ENCODE measurements at places on chromosomes 5 and 9.

- DNase-seq, result no peak
These were observed 248.1 kb downstream of the CETN3 start for GRCh38 chr5:90161414-90161813.

DNA sequence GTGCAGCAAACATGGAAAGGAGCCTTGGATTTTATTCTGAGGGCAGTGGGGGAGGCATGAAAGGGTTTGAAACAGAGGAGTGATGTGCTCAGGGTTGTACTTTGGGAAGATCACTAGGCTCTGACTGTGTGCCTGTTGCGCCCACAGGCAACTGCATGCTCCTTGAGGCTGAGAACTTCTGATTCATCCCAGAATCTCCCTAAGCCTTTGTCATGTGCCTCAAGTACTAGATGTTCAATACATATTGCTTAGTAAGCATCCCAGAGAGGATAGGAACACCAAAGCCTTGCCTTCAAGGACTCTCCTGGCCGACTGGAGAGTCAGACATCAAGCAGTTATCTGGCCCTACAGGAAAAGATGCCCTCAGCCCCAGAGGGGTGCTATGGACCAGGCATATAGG is 54.1 kb downstream of the ARHGEF37 start:
- no peak for DNase-seq

GRCh38 chr5:108937221-108937620 is 189.5 kb downstream of the FER start:
- no peak for DNase-seq

DNA sequence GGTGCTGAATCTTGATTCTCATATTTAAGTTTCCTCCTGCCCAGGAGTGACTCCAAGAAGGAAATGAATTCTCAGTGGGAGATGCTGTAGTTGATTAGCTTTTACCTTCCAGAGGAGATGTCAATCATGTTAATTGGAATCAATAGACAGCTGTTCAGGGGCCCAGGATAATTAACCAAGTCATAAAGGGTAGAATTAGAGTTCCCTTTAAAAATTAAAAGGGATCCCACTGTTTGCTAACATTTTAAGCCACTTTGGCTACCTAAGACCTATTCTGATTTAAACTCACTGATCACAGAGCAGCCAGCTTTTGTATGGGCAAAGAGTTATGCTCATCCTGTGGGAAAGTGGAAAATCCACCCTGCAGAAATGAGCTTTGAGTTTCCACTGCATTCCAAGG is 249.6 kb downstream of the SLIT3 start:
- no peak for DNase-seq

GRCh38 chr9:1170918-1171317 is 120.8 kb downstream of the DMRT2 start:
- DNase-seq, result no peak

DNA sequence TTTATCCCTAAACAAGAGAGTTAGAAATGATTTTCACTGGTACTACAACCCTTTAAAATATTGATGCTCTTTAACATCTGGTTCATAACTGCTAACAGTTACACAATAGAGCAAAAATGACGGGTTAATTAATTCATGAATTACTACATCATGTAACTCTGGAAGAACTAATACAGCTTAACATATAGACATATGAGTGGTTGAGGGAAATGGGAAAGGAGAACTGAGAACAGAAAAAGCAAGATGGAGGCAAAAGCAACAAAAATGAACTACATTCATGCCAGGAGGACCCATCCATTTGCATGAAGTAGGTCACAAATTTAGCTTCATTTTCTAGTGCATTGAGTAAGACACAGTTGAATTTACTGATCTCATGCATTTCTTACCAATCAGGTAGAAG is 61.8 kb downstream of the C9 start:
- no peak for DNase-seq

DNA sequence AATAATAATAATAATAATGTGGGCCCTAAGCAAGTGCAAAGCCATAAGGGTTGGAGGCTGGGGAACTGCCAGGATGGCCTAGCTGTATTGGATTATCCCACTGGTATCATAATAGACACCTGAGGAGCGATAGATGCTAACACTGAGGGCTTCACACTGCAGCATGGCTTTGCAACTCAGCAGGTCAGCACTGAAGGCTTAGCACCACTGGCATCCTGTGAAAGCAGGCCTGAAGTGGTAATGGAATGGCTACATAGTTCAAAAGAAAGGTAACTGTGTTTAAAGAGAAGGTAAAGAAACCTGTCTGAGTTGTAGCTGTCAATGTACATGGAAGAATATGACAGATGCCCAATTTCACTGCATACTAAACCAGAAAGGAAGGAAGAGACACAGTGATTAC is 359.0 kb downstream of the OSTF1 start:
- DNase-seq, result no peak

DNA sequence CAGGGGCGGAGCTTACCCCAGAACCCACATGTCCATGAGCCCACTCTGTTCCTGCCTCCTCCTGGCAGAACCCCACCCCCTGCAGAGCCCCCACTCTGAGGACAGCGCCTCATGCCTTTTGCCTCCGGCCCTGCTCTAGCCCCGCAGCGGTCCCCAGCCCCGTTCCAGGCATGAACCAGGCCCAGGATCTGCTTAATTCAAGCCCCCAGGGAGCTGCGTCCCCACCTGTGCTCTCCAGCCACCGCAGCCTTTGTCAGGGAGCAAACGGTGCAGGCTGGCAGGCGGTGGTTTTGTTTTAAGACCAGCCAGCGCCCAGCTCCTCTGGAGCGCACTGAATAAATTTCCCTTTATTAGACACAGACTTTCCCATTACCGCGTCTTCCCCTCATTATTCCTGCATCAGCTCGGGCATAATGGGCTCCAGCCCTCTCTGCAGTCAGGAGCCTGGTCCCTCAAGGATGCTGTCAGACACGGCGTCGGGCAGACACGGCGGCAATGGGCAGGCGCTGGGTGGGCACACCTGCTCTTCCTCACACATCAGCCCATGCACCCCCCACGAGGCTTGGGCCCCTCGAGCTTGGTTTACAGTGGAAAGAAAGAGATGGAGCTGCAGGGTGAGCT is 137.6 kb downstream of the OLFM1 start:
- no peak for DNase-seq

- no peak for DNase-seq
These were observed 35.4 kb upstream of the MSH3 start for GRCh38 chr5:80619086-80619485.

DNA sequence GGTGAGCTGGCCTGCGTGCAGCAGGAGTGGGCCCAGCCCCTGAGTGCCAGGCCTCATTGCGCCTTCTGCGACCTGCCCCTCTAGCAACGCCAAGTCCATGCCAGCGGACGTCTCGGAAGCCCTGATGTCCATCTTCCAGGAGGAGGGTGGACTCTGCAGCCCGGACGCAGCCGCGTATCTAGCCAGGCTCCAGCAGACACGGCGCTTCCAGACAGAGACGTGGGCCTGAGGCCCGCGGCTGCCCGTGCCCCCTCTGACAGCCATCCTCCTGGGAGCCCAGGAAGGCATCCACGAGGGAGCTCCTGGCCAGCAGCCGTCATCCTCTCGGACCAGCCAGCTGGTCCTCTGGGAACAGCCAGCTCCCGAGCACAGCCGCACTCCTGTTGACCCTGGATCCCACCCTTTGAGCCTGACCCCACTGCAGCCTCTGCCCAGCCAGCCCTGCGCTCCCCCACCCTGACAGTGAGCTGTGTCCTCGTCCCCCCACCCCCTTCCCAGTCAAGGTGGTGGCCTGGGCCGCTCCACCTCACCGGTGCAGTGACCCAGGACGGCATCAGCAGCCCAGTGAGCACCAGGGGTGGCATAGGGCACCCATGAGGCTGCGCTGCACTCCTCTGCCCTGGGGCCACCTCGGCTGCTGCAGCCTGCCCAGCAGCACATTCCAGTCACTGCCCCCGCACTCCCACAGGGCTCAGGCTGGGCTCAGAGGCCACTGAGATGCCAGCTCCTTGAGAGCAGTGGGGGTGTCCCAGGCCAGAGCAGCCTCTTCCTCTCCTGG is 5.7 kb downstream of the RNF208 start:
- no peak for DNase-seq

- no peak for DNase-seq
These were observed 8.3 kb upstream of the CMBL start for GRCh38 chr5:10315824-10316509.

- no peak for DNase-seq
These were observed 66.0 kb upstream of the GNA14 start for GRCh38 chr9:77714077-77714549.

DNA sequence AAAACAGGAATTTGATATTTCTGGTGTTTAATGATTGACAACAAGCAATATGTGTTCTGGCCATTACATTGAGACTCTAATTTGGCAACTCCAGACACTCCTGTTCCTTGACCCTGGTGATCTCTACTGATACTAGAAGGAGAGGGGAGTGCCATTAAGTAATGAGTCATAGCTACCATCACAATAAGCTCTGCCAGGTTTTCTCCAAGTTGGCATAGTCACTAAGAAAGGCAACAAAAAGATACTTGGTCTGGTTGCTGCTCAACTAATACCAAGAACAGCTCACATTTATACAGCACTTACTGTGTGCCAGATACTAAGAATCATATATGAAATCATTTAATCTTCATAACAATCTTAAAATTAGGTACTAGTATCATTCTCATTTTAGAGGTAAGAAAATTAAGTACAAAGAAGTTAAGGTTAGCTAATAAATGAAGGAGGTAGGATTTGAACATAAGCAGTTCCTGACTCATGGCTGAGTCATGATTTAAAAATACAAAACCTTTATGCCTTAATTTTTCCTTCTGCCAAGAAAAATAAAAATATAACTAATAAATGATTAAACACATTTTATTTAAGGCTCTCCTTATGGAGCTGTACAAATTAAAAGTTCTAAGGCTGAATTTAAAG is 19.9 kb upstream of the PRXL2C start:
- DNase-seq, result no peak

DNA sequence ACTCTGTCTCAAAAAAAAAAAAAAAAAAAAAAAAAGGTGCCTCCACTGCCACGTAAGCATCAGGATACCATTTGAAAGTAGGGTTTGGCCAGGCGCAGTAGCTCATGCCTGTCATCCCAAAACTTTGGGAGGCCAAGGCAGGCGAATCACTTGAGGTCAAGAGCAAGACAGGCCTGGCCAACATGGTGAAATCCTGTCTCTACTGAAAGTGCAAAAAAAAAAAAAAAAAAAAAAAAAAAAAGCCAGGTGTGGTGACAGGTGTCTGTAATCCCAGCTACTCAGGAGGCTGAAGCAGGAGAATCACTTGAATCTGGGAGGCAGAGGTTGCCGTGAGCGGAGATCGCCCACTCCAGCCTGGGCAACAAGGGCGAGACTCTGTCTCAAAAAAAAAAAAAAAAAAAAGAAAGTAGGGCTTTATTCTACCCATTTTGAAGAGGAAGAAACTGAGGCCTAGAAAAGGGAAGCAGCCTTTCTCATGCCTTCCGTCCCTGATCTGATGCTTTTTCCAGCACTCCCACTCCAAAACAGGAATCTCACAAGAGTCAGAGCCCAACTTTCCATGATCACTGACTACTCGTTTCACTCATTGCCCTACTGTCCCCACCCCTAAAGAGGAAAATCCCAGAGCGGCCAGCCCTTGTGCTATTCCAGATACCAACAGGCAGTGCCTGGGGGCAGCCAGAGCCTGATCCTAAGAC is 16.3 kb upstream of the CCIN start:
- no peak for DNase-seq

- DNase-seq, result peak; percentile 5
These were observed 278.4 kb downstream of the NSG2 start for GRCh38 chr5:174323878-174324281.

DNA sequence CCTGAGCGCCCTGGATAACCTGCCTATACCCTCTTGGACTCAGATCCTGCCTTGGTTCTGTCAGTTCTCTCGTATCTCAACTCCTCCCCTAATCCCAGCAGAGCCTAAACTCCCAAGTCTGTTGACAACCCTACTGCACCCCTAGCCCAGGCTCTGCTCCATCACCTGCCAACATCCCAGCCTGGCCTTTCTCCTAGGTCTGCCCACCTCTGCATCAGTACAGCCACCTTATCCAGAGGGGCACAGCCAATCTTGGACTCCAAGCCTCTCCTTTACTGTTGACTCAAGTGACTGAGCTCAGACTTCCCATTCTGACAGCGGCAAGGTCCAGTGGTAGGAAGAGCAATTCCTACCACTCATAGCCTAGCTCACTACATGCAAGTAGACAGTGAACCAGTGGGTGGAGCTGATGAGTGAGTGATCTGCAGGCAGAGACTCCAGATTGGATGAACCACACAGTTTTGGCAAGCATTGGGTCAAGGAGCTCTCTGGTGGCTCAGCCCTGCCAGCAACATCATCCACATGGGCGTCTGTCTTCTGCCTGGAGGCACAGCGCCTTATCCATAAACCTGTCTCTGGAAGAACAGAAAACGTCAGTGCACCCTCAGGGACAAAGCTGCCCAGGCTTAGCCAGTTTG is 26.5 kb downstream of the TRMO start:
- DNase-seq, result peak; percentile 16

DNA sequence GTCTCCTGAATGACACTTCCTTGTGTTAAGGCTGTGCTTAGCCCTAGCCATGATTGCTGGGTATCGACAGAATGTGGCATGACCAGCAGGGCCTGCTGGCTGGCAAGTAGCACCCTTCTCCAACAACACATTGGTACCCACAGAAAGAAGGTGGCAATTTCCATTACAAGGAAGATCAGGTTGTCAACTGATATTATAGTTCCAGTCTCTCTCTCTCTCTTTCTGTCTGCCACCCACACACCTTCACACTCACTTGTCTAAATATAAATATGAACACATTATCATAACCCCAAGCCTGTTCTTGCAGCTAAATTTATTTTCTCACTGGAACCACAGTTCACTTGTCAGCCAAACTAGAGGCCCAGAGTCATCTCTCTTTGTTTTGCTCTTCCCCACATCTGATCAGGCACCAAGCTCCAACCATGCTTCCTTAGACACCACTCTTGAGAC is 408.1 kb upstream of the PIK3R1 start:
- no peak for DNase-seq

DNA sequence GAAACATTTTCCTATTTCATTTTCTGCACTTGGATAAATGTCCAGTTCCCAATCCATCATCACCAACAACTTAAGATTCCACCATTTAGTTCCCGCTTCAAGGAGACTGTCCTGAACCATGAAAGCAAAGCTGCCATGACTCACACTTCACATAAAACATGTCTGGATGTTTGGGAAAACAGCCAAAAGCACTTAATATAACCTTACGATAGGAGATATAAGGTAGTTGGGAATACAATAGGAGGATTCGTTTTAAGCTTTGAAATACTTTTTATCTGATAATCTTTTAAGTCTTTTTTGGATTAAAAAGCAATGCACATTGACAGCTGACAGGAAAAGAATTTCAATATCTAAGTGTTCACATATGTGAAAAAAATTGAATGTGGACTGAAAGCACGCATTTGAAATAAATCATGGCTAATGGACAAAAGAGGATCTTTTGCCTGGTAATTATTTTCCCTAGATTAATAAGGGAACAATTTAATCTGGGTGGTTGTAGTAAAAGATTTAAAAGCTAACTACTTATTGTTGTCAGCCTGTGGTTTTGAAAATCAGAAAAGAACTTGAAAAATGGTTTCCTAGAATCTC is 17.3 kb upstream of the TGFBI start:
- DNase-seq, result no peak

DNA sequence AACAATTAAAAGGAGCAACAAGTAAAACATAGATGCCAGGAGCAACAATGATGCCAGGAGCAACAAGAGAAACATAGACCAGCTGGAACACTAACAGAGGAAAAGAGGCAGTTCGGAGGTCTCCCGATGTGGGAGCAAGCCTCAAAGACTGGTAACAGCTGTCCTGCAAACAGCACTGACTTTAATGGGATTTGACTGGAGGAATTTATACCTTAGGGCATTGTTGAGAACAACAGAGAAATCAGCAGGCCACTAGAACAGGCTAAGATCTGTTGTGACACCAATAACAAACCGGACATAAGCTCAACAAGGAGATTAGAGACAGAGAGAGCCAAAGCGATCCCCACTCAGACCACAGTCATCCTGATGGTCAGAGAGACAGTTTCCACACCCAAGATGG is 11.8 kb upstream of the SYK start:
- DNase-seq, result no peak
